ENCODE measurements at places on chromosomes 5 and 9. TPM values are rescaled to one million over a fixed set of nuclear protein-coding genes. Genes with fewer than 3 reads are reported as not detected.
A peak's percentile ranks its signal among the peaks of the same experiment; 100 is the strongest.

The FGFR4 gene
- 1.4 TPM for total RNA-seq

GRCh38 chr9:81237565-81238231 is 451.6 kb downstream of the TLE1 start:
- H3K4me1 ChIP-seq = no peaks in the 10 kb centered on the region
- no peaks in the 10 kb centered on the region for H3K27me3 ChIP-seq
- DNase-seq = no peak

The ANXA2R gene
- 0.88 TPM for total RNA-seq

The MSX2 gene
- total RNA-seq = not detected

DNA sequence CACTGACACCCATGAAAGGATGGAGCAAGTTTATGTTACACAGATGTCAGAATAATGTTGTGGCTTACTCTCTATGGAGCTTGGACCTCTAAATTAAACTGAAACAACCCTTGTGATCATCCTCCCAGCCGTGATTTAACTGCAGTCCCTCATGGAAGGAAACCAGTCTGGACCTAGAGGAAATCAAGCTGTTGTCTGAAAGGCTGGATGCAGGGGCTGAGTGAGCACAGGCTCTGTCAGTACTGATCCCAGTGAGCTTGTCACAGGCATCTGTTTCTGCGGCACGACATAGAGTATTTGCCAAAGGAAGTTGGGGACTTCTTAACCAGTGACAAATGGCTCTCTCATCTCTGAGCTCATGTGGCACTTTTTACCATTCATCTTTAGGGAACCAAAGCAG is 282.9 kb upstream of the MAP3K1 start:
- H3K27ac ChIP-seq = no peak overlapping the region
- H3K36me3 ChIP-seq = no peaks in the 10 kb centered on the region
- no peak for DNase-seq
- no peak overlapping the region for H3K4me3 ChIP-seq

The TXNDC8 gene
- not detected for total RNA-seq

- no peaks in the 10 kb centered on the region for H3K27me3 ChIP-seq
- DNase-seq = no peak
- peaks cover 77% of the 10 kb centered on the region for H3K4me1 ChIP-seq
- peak overlapping the region; percentile 99 for H3K27ac ChIP-seq
- H3K36me3 ChIP-seq = peaks cover 31% of the 10 kb centered on the region
Observed at GRCh38 chr5:140344683-140345423, 1.6 kb downstream of the HBEGF start.

- H3K27ac ChIP-seq = peak overlapping the region; percentile 57
- no peak for DNase-seq
- peaks cover 40% of the 10 kb centered on the region for H3K4me1 ChIP-seq
- peaks cover 15% of the 10 kb centered on the region for H3K36me3 ChIP-seq
- H3K27me3 ChIP-seq = no peaks in the 10 kb centered on the region
Observed at GRCh38 chr9:76395381-76395780, 1.2 kb upstream of the RFK start.

GRCh38 chr5:3394891-3395599 is 200.6 kb upstream of the IRX1 start:
- no peak for DNase-seq
- no peak overlapping the region for H3K27ac ChIP-seq
- no peaks in the 10 kb centered on the region for H3K4me1 ChIP-seq
- H3K36me3 ChIP-seq = no peaks in the 10 kb centered on the region
- no peak overlapping the region for H3K4me3 ChIP-seq

The NEUROG1 gene
- total RNA-seq = not detected

DNA sequence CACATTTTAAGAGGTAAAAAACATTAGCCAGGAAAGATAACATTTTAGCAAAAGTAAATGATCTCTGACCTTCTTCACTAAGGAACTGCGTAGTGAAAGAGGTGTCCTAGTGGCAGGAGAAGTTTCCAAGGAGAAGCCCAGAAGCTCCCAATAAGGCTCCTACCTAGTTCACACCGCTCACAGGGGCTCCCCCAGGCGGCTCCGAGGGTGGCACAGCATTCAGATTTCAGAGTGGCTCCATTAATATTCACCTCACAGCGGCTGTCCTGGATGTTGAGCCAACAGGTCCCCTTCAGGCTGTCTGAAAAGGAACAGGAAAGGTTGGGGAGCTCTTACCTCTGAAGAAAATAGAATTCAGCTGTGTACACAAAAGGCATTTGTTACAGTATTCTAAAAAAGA is 187.3 kb downstream of the FBN2 start:
- H3K4me1 ChIP-seq = no peaks in the 10 kb centered on the region
- no peaks in the 10 kb centered on the region for H3K36me3 ChIP-seq
- H3K27me3 ChIP-seq = no peaks in the 10 kb centered on the region
- no peak for DNase-seq
- no peak overlapping the region for H3K4me3 ChIP-seq
- H3K27ac ChIP-seq = no peak overlapping the region

- H3K27ac ChIP-seq = peak overlapping the region; percentile 15
- H3K4me3 ChIP-seq = peak overlapping the region; percentile 13
- peaks cover 59% of the 10 kb centered on the region for H3K4me1 ChIP-seq
- DNase-seq = no peak
- H3K27me3 ChIP-seq = no peaks in the 10 kb centered on the region
- peaks cover 24% of the 10 kb centered on the region for H3K36me3 ChIP-seq
Observed at GRCh38 chr5:111514087-111514486, 1.8 kb upstream of the STARD4 start.

The CNTNAP3 gene
- total RNA-seq = not detected

The IFNB1 gene
- 0.23 TPM for total RNA-seq

The GGTA1 gene
- total RNA-seq = 0.12 TPM

GRCh38 chr5:57586649-57587048 is 104.0 kb upstream of the ACTBL2 start:
- no peak for DNase-seq
- no peaks in the 10 kb centered on the region for H3K36me3 ChIP-seq
- peaks cover 3% of the 10 kb centered on the region for H3K27me3 ChIP-seq

GRCh38 chr5:174675916-174676315 is 48.5 kb upstream of the MSX2 start:
- no peak for DNase-seq
- H3K27ac ChIP-seq = no peak overlapping the region
- H3K4me3 ChIP-seq = no peak overlapping the region
- no peaks in the 10 kb centered on the region for H3K36me3 ChIP-seq
- no peaks in the 10 kb centered on the region for H3K4me1 ChIP-seq

The OR4F3 gene
- not detected for total RNA-seq

The C9 gene
- not detected for total RNA-seq

DNA sequence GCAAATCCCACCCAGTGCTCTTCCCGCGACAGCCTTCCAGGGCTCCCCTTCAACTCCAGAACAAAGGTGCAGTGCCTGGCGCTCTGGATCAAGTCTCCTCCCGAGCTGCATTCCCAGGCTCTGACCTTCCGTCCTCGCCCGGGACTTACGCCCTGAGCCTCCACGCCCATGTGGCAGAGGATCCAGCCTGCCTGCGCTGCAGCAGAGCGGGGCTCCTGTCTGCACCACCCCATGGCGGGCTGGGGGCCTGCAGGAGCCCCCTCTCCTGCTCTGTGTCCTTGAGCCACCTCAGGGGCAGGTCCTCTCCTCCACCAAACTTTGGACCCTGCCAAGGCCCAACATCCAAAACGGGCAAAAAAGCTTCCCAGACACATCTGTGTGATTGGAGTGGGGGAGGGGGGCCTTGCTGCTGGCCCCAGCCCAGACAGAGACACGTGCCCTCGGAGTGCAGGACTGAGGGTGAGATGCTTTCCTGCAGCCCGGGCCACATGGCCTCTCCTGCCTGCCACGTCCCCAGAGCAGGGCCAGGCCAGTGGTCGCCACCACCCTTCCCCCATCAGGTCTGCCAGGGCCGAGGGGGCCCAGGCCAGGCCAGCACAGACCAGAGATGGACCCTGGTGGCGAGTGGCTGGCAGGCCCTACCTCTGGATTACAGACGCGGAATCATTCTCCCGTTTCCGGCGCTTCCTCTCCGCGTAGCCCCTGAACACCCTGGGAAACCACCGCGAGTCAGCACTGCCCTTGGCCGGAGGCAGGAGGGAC is 4.4 kb downstream of the NSMF start:
- no peak for DNase-seq
- peaks cover 3% of the 10 kb centered on the region for H3K36me3 ChIP-seq
- H3K27me3 ChIP-seq = no peaks in the 10 kb centered on the region
- H3K4me3 ChIP-seq = peak overlapping the region; percentile 62

The NIPSNAP3A gene
- 9.2 TPM for total RNA-seq

GRCh38 chr5:57529864-57530263 is 47.3 kb upstream of the ACTBL2 start:
- no peak for DNase-seq
- no peaks in the 10 kb centered on the region for H3K27me3 ChIP-seq
- no peaks in the 10 kb centered on the region for H3K4me1 ChIP-seq
- H3K27ac ChIP-seq = no peak overlapping the region

The ACTBL2 gene
- not detected for total RNA-seq

DNA sequence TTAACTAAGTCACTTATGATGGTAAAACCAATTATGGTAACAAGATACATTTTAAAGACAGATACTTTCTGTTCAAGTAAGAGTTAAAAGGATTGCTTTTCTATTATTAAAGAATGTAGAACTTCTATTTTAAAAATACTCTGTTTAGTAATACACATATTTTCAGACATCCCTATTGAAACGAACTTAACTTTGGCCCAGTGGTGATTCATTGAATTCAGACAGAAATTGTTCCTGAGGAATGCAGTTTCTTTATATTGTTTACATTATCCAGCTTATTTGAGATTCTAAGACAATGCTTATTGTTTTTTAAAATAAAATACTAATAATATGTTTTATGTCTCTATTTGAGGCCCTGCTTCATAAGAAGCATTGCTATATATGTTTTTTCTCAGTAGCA is 816.4 kb downstream of the SEMA5A start:
- no peak overlapping the region for H3K4me3 ChIP-seq
- H3K4me1 ChIP-seq = no peaks in the 10 kb centered on the region
- no peaks in the 10 kb centered on the region for H3K36me3 ChIP-seq
- no peak for DNase-seq
- no peaks in the 10 kb centered on the region for H3K27me3 ChIP-seq

DNA sequence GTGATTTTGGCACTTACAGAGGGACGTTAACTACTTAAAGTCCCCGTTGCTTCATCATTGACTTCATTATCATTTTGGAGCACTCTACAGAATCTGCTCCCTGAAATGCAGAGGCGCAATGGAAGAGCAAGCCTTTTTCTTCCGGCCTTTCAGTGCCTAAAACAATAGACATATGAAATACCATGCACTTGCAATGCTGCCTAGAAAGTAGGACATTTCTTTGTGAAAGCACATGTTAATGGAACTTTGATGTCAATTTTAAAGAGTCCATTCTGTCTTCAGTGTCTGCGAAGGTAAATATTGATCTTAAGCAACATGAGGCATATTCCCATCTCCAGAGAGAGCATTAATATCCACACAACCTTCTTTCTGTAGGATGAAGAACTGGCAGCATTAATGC is 36.3 kb downstream of the ITGA2 start:
- no peak for DNase-seq
- no peak overlapping the region for H3K27ac ChIP-seq
- H3K36me3 ChIP-seq = peaks cover 6% of the 10 kb centered on the region
- no peaks in the 10 kb centered on the region for H3K27me3 ChIP-seq
- no peak overlapping the region for H3K4me3 ChIP-seq
- peaks cover 13% of the 10 kb centered on the region for H3K4me1 ChIP-seq

GRCh38 chr5:60826653-60827052 is 17.4 kb downstream of the ELOVL7 start:
- H3K27ac ChIP-seq = no peak overlapping the region
- no peaks in the 10 kb centered on the region for H3K36me3 ChIP-seq
- no peak overlapping the region for H3K4me3 ChIP-seq
- no peak for DNase-seq
- H3K4me1 ChIP-seq = peaks cover 31% of the 10 kb centered on the region

The FOXD4L6 gene
- total RNA-seq = 0.16 TPM

- peak overlapping the region; percentile 32 for H3K4me3 ChIP-seq
- peaks cover 8% of the 10 kb centered on the region for H3K4me1 ChIP-seq
- peaks cover 13% of the 10 kb centered on the region for H3K27me3 ChIP-seq
- DNase-seq = no peak
- peak overlapping the region; percentile 3 for H3K27ac ChIP-seq
- no peaks in the 10 kb centered on the region for H3K36me3 ChIP-seq
Observed at GRCh38 chr5:170633235-170634081, 129.6 kb downstream of the KCNIP1 start.

The CAPSL gene
- total RNA-seq = not detected

GRCh38 chr5:89105836-89106235 is 222.9 kb upstream of the MEF2C start:
- H3K4me1 ChIP-seq = no peaks in the 10 kb centered on the region
- no peak overlapping the region for H3K27ac ChIP-seq
- no peak overlapping the region for H3K4me3 ChIP-seq
- H3K36me3 ChIP-seq = no peaks in the 10 kb centered on the region
- no peaks in the 10 kb centered on the region for H3K27me3 ChIP-seq
- DNase-seq = no peak

The SPATA31E1 gene
- not detected for total RNA-seq

- DNase-seq = no peak
- H3K4me3 ChIP-seq = no peak overlapping the region
- peaks cover 5% of the 10 kb centered on the region for H3K4me1 ChIP-seq
- H3K36me3 ChIP-seq = no peaks in the 10 kb centered on the region
- H3K27ac ChIP-seq = no peak overlapping the region
- H3K27me3 ChIP-seq = peaks cover 12% of the 10 kb centered on the region
Observed at GRCh38 chr9:127185931-127186781, 63.7 kb upstream of the ANGPTL2 start.

The HK3 gene
- 0.44 TPM for total RNA-seq

The CER1 gene
- total RNA-seq = not detected

The RASGRF2 gene
- 22.6 TPM for total RNA-seq

DNA sequence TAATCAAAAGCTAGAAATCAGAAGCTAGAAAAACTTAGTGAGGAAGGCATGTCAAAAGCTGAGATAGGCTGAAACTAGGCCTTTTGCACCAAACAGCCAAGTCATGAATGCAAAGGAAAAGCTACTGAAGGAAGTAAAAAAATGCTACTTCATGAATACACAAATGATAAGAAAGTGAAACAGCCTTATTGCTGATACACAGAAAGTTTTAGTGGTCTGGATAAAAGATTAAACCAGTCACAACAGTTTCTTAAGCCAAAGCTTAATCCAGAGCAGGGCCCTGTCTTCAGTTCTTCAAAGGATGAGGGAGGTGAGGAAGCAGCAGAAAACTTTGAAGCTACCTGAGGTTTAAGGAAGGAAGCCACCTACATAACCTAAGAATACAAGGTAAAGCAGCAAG is 102.5 kb upstream of the SH3GL2 start:
- no peaks in the 10 kb centered on the region for H3K4me1 ChIP-seq
- no peaks in the 10 kb centered on the region for H3K27me3 ChIP-seq
- no peak overlapping the region for H3K27ac ChIP-seq

The TPD52L3 gene
- not detected for total RNA-seq

DNA sequence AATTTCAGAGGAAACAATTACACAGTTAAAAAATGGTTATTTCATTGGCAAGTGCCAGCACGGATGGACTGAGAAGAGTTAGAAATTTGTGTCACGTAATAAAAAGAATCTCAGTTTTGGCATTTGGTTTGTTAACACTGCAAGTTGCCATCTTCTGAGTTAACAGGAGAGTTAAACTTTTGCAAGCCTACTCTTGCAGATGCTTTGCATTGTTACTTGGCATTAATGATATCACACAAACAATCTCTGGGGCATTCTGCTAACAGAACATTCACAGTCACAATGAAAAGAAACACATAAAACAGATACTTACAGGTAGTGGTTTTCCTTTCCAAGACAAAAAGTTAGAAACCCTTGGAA is 647 bp downstream of the FREM1 start:
- no peak overlapping the region for H3K27ac ChIP-seq
- no peaks in the 10 kb centered on the region for H3K36me3 ChIP-seq
- peaks cover 5% of the 10 kb centered on the region for H3K27me3 ChIP-seq
- DNase-seq = no peak
- H3K4me3 ChIP-seq = no peak overlapping the region
